ENCODE measurements at places on chromosomes 12 and 14. TPM values are rescaled to one million over a fixed set of nuclear protein-coding genes. Genes with fewer than 3 reads are reported as not detected.

Gene CYP46A1
- total RNA-seq = not detected

DNA sequence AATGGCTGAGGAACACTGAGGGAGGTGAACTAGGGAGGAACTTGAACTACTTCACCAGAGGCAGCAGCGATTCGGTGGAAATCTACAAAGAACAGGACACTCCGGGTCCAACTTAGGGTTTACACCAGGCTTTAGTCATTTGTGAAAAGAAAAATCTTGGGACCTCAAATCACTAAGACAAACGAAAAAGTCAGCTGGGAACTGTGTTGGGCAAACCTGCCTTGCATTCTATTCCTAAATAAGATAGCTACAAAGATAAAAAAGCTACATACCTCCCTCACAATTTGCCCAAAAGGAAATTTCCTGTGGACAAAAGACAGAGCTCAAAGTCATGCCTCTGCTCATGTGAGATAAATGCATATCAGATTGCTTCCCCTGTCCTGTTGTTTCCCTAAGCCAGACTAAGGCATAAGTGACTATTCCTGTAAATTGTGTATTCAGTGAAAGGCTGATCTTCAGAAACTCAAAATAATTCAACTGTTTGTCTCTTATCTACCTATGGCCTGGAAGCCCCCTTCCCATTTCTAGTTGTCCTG, 106.6 kb downstream of the APAF1 start:
- H3K27me3 ChIP-seq = peaks cover 26% of the 10 kb centered on the region
- H3K4me3 ChIP-seq = no peak overlapping the region
- H3K27ac ChIP-seq = no peak overlapping the region

Gene KRT83
- total RNA-seq = not detected

- no peaks in the 10 kb centered on the region for H3K27me3 ChIP-seq
- no peak overlapping the region for H3K27ac ChIP-seq
- H3K36me3 ChIP-seq = no peaks in the 10 kb centered on the region
- DNase-seq = no peak
- no peak overlapping the region for H3K4me3 ChIP-seq
- no peaks in the 10 kb centered on the region for H3K4me1 ChIP-seq
Measured at GRCh38 chr14:98167705-98168104, 1104.3 kb downstream of the BCL11B start.

DNA sequence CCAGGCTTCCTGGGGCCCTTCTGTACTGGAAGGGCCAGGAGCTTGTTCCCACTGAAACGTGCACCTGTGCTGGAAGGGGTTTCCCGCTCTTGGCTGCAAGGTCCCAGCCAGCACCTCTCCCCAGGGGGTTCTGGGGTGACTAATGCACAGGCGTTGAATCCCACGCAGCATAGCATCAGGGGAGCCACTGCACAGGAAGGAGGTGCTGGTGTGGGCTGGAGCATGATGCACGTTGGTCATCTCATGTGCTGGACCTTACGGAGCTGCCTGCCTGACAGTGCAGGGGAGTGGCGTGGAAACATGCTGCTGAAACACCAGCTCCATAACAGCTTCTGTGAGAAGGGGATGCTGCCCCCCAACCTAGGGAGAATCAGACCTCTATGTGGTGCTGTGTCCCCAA, 623.0 kb downstream of the AACS start:
- no peak overlapping the region for H3K27ac ChIP-seq
- H3K4me3 ChIP-seq = no peak overlapping the region
- H3K36me3 ChIP-seq = no peaks in the 10 kb centered on the region
- H3K4me1 ChIP-seq = no peaks in the 10 kb centered on the region
- no peaks in the 10 kb centered on the region for H3K27me3 ChIP-seq

DNA sequence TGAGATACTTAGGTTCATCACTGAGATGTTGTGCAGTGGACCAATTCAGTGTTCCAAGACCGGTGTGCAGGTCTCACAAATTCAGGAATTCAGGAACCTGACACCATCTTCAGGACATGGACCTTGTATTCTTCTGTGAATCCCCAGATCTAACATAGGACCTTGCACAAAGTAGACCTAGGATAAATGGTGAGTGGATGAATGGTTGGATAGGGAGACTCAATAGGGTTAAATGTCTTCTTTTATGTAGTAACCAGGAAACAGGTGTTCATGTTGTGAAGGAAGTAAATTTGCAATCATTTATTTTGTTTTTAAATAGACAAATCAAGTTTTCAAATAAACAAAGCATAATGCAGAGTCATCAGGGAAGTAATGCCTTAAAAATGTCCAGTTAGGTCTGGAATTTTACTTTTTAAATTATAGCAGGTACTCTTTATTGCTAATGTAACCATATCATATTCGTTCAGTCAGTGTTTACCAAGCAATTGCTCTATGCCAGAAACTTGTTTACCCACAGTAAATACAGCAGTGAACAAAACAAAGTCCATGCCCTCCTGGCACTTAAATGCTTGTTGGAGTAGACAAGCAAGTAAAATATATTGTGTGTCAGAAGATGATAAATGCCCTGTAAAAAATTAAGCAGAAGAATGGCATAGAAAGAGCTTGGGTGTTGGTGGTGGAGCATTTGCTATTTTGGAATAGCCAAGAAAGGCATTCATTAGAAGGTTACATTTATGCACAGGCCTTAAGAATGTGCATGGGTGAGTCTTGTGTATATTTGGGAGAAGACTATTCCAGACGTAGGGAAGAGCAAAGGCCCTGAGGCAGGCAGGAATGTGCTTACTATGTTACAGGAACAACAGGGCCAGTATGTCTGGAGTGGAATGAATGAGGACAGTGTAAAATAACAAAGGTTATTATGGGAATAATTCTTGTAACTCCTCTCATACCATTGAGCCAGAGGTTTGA, 26.3 kb downstream of the RXYLT1 start:
- peaks cover 16% of the 10 kb centered on the region for H3K36me3 ChIP-seq
- no peak overlapping the region for H3K4me3 ChIP-seq
- H3K27me3 ChIP-seq = no peaks in the 10 kb centered on the region
- H3K27ac ChIP-seq = no peak overlapping the region

DNA sequence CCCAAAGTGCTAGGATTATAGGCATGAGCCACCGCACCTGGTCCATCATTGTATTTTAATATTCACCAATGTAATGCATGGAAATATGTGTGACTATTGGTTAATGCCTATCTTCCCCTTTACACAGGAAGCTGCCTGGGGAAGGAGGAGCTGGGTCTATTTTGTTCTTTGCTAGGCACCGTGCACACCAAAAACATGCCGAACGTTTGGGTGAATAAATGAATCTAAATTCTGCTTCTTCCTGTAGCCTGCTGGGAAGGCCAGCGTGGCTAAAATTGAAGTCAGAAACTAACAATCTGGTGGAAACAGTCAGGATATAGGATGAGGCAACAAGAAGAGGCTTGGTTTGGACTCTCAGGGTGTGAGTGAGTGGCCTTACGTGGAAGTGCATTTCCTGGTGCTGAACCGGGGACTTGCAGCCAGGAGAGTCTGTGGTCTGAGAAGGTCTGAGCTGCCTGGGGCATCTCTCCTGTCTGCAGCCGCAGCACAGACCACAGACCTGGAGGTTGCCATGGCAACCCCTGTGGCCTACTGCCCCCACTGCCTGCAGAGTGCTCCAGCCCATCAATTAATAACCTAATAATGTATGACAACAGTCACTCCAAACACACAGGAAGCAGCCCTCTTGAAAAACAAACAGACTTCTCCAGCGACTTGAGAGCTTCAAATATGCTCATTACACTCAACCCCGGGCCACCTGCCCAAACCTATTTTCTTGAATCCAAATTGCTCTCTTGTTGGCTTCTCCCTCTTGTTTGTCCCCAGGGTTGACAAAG, 5.5 kb upstream of the GPR68 start:
- peak overlapping the region; percentile 62 for H3K4me3 ChIP-seq
- H3K4me1 ChIP-seq = peaks cover 45% of the 10 kb centered on the region
- DNase-seq = no peak
- no peaks in the 10 kb centered on the region for H3K27me3 ChIP-seq
- H3K27ac ChIP-seq = peak overlapping the region; percentile 90
- no peaks in the 10 kb centered on the region for H3K36me3 ChIP-seq

DNA sequence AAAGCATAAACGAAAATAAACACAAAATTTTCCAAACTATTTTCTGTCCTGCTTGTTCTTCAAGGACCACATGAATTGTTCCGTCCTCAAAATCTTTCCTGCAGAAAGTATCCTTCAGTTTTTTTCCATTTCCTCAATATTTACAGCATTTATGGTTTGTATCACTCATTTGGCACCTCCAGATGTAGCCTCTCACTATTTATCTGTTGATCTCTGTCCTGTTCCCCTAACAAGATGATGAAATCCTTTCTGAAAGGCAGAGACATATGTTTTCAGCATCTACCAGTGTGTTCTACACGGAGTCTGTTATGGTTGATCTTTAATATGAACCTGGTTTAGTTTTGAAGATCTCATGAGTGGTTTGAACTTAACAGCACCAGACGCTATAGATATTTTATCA, 490.2 kb downstream of the NELL2 start:
- no peaks in the 10 kb centered on the region for H3K4me1 ChIP-seq
- no peak overlapping the region for H3K4me3 ChIP-seq
- H3K36me3 ChIP-seq = peaks cover 12% of the 10 kb centered on the region
- H3K27me3 ChIP-seq = no peaks in the 10 kb centered on the region
- no peak overlapping the region for H3K27ac ChIP-seq
- no peak for DNase-seq

Gene SLC6A15
- not detected for total RNA-seq

DNA sequence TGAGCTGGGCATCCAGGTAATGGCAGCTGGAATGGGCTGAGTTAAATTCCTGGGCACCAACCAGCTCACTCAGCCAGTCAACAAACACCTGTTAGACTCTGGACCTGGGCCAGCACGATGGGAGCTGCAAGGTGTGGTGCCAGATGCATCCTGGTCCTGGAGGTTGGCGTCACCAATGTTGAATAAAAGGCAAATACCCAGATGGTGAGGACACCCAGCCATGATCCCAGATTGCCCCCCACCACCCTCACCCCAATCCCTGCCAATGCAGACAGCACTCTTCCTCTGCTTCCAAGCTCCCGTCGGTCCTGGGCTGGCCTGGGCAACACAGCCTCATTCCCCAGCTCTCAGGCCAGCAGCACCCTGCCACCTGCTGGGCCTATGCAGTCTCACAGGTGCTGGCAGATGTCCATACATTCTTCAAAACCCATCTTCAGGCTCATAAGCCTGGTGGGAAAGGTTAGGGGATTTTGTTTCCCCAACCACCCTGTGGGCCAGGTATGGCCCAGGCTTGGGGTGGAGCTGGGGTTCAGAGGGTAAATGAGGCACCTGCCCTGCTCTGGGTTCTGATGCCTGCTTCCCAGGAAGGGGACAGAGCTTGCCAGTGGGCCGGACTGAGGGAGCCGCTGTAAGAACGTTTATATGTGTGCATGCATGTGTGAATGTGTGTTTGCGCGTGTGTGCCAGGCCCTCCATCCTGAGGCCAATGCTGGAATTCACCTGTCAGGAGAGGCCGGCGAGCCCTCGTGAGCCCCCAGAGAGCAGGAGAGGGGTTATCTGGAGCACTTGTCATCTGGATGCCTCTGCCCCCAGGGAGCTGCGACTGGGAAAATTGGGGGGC, 58.0 kb downstream of the LGMN start:
- no peak for DNase-seq
- no peak overlapping the region for H3K27ac ChIP-seq
- peaks cover 32% of the 10 kb centered on the region for H3K36me3 ChIP-seq
- H3K4me3 ChIP-seq = no peak overlapping the region

Gene BDKRB2
- not detected for total RNA-seq

Gene TPPP2
- total RNA-seq = not detected

Gene PLEKHG7
- 3.4 TPM for total RNA-seq

Gene UTP20
- total RNA-seq = 32.9 TPM

Gene B4GALNT3
- 0.17 TPM for total RNA-seq

Gene KCNMB4
- total RNA-seq = 0.86 TPM

Gene ARHGAP9
- total RNA-seq = 98.8 TPM

- H3K27ac ChIP-seq = no peak overlapping the region
- H3K36me3 ChIP-seq = peaks cover 63% of the 10 kb centered on the region
- no peak for DNase-seq
- no peak overlapping the region for H3K4me3 ChIP-seq
- no peaks in the 10 kb centered on the region for H3K4me1 ChIP-seq
Measured at GRCh38 chr14:58439476-58439875, 12.0 kb downstream of the KIAA0586 start.
